ENCODE measurements at places on chromosomes 2 and 18. TPM values are rescaled to one million over a fixed set of nuclear protein-coding genes. Genes with fewer than 3 reads are reported as not detected.

DNA sequence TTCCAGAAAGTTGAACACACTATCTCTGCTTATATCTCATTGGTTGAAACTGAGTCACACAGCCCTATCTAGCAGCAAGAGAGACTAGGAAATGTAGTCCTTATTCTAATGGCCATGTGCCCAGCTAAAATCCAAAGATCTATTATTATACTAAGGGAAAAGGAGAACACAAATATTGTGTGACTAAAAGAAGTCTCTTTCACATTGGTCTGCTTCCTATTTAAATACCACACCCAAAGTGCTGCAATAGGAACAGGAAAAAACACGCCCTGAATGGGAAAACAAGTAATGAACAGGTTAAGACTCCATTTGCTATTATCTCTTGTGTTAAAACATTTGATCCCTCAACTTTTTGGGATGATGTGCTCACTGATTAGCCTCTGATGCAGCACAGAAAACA is 86.8 kb upstream of the BARD1 start:
- H3K4me3 ChIP-seq, result no peak overlapping the region
- H3K27me3 ChIP-seq, result no peaks in the 10 kb centered on the region
- no peaks in the 10 kb centered on the region for H3K36me3 ChIP-seq
- no peaks in the 10 kb centered on the region for H3K4me1 ChIP-seq

DNA sequence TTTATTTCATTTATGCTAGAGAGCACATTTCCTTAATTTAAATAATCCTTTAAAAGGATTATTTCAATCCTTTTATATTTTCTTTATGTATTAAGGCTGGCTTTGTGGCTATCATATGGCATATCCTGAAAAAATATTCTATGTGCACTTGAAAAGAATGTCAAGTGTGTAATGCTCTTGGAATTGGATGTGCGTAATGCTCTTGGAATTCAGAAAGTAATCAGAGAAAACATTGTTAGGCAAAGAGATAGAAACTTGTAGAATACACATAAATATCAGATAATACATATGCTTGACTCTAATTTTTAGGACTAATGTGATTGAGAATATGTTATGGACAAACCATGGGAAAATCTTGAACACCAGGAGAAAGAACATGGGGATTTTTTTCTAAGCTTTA is 197.5 kb upstream of the COL3A1 start:
- no peaks in the 10 kb centered on the region for H3K27me3 ChIP-seq
- DNase-seq, result no peak
- H3K4me1 ChIP-seq, result no peaks in the 10 kb centered on the region
- no peak overlapping the region for H3K27ac ChIP-seq

Gene VWC2L
- total RNA-seq, result not detected

DNA sequence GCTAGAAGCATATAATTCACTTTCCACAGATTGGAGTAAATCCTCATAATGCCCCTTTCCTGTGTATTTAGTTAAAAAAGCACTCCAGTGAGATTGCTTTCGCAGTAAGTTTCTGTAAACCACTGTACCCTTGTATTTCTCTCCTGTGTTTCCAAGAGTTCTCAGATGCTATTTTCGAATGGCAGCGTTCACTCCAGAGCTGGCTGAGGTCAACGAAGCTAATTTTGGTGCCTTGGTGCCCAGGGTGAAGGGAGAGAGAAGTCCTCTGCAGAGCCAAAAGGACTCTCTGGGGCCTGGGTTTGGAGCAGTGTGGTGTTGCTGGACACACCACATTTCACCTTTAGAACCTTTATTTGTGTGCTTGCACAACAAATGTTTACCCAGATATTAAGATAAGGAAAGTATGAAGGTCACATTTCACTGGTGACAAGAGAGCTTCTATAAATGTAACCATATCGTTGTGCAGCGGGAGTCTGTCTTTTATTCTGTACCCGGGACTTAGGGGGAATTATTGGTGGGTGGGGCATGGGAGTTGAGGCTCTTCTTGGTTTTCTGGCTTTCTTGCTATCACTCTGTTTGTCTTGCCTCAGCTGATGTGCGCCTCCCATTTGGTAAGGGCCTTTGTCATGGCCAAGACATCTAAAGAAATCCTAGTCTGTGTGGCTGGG is 9.9 kb downstream of the EPAS1 start:
- H3K27me3 ChIP-seq, result peaks cover 25% of the 10 kb centered on the region
- no peak overlapping the region for H3K27ac ChIP-seq
- peaks cover 23% of the 10 kb centered on the region for H3K36me3 ChIP-seq
- no peak for DNase-seq
- H3K4me3 ChIP-seq, result no peak overlapping the region
